Foreskin keratinocyte (primary cell): ENCODE measurements at places on chromosomes 13 and 19. TPM values are rescaled to one million over a fixed set of nuclear protein-coding genes. Genes with fewer than 3 reads are reported as not detected.

DNA sequence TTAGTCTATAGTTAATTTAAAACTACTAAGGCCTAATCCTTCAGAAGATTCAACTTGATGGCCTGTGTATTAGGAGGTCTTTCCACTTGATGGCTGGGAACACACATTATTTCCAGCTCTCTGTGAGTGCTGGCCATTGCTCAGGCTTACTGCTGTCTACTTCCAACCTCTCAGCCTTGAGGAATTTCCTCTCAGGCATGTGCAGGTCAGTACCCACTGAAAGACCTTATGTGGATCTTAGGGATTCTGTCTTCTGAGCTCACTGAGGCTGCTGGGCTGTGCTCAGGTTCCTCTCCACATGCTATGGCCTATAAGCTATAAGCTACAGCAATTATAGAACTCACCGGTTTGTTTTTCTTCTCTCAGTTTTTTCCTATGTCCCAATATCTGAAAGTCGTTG, 11.6 kb upstream of the UFM1 start:
- DNase-seq: no peak

GRCh38 chr19:2992958-2993357, 15.6 kb downstream of the TLE6 start:
- no peak for DNase-seq

The DIRAS1 gene
- total RNA-seq: 0.11 and 0.24 TPM in 2 replicates

The FBXL3 gene
- 29.2 and 29.7 TPM in 2 replicates for total RNA-seq

DNA sequence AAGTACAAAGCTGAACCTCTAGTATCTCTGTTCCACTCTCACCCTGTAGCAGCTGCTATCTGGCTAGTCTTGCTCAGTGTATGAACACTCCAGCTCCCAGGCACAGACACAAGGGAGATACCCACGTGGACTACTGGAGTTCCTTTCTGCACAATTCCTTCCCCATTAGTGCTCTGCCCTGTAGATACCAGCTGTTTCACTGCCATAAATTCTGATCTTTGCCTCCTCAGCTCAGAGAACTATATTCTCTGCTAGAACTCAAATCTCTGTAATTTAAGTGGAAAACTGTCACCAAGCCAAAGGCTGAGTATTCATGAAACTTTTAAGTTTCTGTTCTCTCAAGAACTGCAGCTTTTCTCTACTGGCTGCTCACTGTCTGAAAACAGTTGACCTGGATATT, 273.7 kb downstream of the DIAPH3 start:
- DNase-seq: no peak

DNA sequence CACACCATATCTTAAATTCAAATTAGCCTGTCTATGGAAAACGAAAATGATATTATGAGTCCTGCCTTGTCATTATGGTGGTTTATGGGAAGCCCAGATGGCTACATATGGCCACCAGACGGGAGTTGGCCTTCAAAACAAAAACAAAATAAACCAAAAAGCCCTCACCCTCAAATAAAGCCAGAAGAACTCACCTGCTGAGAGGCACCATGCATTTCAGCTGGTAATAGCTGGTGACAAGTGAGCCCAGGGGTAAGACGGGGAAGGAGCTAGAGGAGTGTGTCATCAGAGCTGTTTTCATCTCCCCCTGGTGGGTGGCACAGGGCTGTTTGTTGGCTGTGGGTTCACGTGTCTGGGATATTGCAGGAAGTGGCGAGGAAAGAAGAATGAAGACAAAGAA, 152.9 kb downstream of the EFNB2 start:
- DNase-seq: no peak

DNA sequence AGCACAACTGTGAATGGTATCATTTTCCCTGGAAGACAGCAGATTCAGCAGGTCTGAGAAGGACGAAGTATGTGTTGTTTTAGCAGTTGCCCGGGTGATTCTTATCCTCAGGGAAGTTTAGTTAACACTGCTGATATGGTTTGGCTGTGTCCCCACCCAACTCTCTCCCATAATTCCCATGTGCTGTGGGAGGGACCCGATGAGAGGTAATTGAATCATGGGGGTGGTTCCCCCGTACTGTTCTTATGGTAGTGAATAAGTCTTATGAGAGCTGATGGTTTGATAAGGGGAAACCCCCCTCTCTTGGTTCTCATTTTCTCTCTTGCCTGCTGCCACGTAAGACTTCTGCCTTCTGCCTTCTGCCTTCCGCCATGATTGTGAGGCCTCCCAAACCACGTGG, 81.0 kb upstream of the UBAC2 start:
- no peak for DNase-seq

- no peak for DNase-seq
Observed at GRCh38 chr19:56894626-56895025, 54.1 kb upstream of the PEG3 start.

The PCDH17 gene
- total RNA-seq: not detected in 2 replicates

The ARL11 gene
- 0.53 and 0.54 TPM in 2 replicates for total RNA-seq

The ZNF813 gene
- total RNA-seq: 3.4 and 4.1 TPM in 2 replicates

The ZNF146 gene
- total RNA-seq: 82.1 and 85.5 TPM in 2 replicates

DNA sequence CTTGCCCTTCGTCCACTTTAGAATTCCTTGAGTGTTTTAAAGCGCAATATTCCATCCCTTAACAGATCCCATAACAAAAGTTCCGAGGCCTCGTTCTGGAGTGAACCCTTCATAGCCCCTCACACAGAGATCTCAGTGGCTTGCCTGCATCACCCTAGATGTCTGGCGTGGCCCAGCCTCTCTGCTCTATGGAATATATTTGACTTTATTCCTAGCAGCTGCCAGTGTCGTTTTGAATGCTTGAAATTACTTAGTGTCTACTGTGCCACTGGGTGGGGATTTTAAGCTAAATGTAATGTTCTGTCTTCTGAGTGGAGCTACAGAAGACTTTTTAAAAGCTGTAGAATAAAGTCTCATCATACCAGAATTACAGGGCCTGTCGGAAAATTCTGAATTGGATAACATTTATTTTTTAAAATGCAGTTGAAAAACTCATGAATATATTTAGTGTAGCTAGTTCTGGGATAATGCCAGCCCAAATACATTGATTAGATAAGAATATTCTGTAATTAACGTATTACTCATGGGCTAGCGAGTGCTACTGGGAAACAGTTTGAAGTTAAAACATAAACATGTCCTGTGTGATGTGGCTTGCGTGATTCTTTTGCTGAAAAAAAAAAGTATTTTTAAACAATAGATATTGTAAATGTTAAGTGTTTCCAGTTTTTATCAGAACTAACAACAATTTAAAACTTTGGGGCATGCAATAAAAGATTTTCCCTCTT, 111.8 kb downstream of the ESD start:
- no peak for DNase-seq

DNA sequence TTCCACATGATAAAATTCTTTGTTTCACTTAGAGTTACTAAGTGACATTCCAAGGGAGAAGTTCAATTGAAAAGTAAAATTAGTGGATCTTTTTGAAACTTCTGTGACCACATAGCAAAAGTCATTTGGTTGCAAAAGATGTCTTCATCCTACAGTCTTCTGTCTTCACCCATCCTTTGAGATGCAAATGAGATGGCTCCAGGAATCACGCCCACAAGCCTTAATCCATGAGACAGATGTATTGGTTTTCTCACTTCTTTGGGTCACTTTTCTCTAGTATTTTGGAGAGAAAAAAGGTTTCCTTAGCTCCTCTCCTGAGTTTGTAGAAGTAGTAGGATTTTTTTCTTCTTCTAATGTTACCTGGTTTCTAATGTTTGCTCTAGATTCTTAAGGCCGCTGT, 259.5 kb upstream of the SLC10A2 start:
- no peak for DNase-seq

DNA sequence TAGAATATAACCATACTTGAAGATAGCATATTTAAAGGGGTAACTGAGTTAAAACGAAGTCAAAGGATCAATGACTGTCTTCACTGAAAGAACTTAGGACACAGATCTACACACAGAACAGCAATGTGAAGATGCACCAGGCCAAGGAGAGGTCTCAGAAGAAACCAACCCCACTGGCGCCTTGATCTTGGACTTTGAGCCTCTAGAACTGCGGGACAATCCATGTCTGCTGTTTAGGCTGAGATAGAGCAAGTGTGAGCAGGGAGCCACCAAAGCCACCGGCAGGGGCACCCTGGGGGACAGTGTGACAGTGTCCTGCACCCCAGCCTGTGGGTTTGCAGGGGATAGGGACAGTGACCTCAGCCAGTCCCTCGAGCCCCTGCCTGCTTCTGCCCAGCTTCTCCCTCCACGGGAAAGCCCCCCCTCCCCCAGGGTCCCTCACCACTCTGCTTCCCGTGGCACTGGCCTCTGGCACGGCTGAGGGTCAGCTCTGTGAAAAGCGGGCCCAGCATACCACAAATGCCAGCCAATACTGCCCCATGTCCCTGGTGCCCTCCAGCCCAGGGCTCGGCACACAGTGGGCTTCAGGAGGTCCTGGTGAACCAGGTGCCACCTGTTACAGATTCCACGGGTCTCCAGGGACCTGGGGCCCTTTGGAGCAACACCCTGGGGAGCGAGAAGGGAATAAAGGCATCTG, 40.8 kb downstream of the KLF2 start:
- no peak for DNase-seq

- no peak for DNase-seq
Observed at GRCh38 chr13:98541191-98541590, 35.7 kb downstream of the STK24 start.

DNA sequence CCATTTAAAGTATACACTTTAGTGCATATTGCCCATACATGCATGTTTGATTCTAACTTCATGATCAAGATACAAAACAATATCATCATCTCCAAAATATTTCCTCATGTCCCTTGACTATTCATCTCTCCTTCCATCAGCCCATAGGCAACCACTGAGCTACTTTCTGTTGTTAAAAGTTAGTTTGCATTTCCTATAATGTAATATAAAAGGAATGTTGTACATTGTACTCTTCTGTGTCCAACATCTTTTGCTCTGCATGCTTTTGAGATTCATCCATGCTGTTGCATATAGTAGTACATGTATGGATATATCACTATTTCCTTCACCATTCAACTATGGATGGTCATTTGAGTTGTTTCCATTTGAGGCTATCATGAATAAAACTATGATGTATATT, 74.7 kb downstream of the ITGBL1 start:
- DNase-seq: peak; percentile 54

The TEX101 gene
- total RNA-seq: not detected in 2 replicates

DNA sequence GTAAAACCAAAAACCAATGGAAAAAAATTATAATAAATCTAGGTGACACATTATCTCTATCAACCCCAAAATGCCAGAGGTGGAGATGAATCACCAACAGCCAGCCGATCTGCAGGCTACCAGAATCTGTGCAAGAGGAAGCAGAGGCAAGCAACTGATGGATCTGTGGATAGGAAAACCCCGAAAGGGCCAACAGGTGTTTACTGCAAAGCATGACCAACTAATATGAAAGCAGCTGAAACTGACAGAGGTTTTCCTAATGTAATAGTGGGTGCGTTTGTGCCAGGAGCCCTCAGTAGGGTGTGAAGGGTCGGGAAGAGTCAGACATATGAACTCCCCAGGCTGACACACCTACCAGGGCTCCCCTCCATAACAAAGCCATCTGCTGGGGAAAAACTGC, 554.6 kb downstream of the RFC3 start:
- no peak for DNase-seq

DNA sequence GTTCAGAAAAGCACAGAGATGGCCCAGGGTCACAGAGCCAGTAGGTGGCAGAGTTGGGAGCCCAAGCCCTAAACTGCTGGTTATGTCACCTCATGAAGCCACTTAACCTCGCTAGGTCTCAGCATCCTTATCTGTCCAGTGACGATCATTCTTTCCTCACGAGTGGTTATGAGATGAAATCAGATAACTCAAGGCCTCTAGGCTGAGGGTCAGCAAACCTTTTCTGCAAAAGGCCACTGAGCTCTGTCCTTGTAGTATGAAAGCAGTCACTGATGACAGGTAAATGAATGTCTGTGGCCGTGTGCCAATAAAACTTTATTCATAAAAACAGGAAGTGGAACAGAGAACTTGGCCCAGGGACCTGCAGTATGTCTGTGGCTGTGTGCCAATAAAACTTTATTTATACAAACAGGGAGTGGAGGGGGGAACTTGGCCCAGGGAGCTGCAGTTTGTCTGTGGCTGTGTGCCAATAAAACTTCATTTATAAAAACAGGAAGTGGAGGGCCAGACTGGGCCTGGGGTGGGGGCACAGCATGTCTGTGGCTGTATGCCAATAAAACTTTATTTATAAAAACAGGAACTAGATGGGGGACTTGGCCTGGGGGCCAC, 71.2 kb downstream of the GNG7 start:
- peak; percentile 23 for DNase-seq

The RINL gene
- 8.3 and 8.7 TPM in 2 replicates for total RNA-seq

DNA sequence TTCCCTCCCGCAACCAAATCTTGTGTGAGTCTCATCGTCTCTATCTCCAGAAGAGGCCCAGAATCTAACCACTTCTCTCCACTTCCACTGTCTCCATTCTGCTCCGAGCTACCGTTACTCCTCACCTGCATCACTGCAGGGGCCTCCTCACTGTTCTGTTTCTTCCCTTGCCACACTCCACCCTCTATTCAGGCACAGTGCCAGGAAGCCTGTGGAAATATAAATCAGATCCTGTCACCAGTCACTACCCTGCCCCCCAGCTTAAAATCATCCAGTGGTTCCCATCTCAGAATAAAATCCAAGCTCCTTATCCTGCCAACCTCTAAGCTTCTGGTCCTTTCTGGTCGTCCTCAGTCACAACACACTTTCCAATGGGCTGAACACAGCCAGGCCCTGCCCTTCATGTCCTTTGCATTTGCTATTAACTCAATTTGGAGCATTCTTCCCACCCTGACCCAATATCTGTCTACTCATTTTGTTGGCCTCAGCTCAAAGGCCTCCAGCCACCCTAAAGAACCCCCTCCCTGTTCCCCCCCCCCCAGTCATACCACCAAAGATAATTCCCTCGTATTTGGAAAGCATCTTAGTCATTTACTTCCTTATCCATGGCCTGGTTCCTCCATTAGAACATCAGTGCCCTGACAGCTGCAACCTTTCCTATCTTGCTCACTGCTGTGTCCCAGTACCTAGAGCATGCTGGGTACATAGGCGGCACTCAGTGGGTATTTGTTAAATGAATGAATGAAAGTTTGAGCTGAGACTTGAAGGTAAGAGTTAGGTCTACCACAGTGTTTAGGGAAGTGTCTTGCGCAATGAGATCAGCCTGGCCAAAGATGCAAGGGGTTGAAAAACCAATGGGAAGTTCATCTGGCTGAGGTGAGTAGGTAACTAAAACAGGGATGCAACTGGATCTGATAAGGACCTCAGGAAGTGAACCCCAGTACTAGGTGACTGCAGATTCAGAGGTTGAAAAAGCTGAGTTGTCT, 24.4 kb downstream of the ZNF175 start:
- DNase-seq: no peak

- no peak for DNase-seq
Observed at GRCh38 chr19:46722004-46722380, 5.1 kb upstream of the PRKD2 start.

GRCh38 chr19:49541914-49542313, 14.1 kb downstream of the RCN3 start:
- DNase-seq: no peak
